HFF-Myc (cell line): ENCODE measurements at places on chromosomes 16 and 17.
A peak's percentile ranks its signal among the peaks of the same experiment; 100 is the strongest.

- no peak for DNase-seq
Measured at GRCh38 chr16:62041401-62041800, 5.2 kb upstream of the CDH8 start.

DNA sequence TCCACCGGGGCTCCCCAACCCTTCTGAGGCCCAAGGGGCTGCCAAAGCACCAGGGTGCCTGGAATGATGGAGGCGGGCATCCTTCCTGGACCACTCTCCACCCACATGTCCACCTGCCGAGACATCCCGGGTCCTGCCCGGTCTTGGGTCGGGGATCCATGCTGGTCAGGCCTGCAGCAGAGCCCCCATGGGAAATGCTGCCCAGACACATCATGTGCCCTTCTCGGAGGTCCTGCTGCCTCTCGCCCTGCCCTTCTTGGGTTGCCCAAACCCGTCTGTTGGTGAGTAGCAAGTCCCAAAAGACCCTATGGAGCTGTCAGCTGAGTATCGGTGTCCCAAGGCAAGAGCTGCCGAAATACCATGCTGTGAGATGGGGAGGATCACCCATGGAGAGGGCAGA is 14.8 kb upstream of the GAA start:
- no peak for DNase-seq

DNA sequence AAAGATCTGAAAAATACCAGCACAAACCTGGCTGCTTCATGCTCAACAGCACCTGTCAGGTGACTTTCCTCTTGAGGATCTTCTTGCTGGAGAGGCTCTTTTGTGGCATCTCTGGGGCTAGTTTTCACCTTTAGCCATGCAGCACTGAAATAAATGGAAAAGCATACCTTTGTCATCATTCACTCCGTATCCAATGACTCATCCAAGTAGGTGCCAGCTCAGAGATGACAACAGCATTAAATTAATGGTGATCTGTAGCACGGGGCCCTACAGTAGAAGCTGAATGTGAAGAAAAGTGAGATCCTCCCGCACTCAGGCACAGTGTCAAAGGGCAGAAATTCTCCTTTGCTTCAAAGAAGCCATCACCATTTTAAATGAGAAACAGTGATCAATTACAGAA is 32.2 kb downstream of the KIAA0753 start:
- no peak for DNase-seq

GRCh38 chr17:74343526-74344284 is 17.7 kb downstream of the KIF19 start:
- no peak for DNase-seq

DNA sequence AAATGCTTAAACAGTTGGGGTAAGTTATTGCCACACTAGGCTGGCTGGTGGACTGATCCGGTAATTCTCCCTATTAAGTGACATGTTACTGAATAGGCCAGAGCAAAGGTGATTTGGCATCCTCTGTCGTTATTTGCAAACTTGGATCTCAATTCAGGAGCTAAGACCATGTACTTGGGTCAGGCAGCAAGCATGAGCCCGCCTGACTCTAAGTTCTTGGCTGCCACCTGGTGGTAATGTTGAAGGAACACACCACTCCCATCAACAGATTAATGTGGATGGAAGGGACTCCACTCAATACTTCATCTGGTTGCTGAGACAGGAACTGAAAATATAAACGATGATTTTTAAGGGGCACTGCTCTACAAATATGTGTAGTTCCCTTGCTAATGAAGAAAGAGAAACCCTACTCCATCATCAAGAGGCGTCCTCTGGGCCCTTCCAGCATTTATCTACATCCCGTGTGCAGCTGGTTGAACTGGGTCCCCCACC is 70.8 kb downstream of the EMP2 start:
- DNase-seq = peak; percentile 52

- DNase-seq = no peak
Measured at GRCh38 chr17:11645426-11645825, 47.2 kb downstream of the DNAH9 start.

GRCh38 chr17:37833237-37833859 is 88.5 kb upstream of the HNF1B start:
- DNase-seq = no peak

- DNase-seq = no peak
Measured at GRCh38 chr17:18318117-18318516, 3.0 kb downstream of the SMCR8 start.

GRCh38 chr16:84922351-84923120 is 88.8 kb downstream of the ZDHHC7 start:
- no peak for DNase-seq

DNA sequence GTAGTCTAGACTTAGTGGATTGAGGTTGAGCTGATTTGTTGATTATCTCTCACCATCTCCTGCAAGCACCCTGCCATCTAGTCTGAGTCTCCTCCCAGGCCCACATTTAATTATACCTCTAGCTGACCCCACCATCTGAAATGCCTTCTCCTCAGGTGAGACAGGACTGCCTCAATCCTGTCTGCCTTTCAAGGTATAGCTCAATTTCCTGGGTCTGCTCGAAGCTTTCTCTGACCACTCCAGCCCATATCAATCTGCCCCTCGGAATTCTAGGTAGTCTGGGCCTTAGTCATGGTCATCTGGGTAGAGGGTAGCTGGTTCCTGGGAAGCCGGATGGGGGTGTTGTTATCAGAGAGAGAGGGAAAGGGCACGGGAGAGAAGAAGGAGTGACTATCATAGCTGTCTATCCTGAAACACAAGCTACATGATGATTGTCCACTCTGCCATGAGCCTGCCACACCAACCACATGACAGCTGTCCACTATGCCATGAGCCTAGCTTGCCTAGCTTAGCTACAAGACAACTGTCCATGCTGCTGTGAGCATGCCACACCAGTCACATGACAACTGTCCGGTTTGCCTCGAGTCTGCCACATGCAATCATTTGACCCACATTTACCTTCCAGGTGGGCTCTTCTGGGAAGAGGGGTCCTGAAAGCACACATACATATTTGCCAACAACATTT is 34.4 kb downstream of the LYRM9 start:
- DNase-seq = no peak
